ENCODE measurements at places on chromosomes 13 and 19. TPM values are rescaled to one million over a fixed set of nuclear protein-coding genes. Genes with fewer than 3 reads are reported as not detected.
A peak's percentile ranks its signal among the peaks of the same experiment; 100 is the strongest.

Gene NLRP5
- total RNA-seq, result not detected

Gene IGFL2
- not detected for total RNA-seq

Gene MCEMP1
- not detected for total RNA-seq

Gene MUC16
- 0.03 TPM for total RNA-seq

Gene FUT2
- not detected for total RNA-seq

Gene IL17D
- total RNA-seq, result not detected

Gene FAM124A
- 0.10 TPM for total RNA-seq

Gene LGALS14
- total RNA-seq, result not detected

Gene ZNF625
- total RNA-seq, result 2.7 TPM

GRCh38 chr19:5627395-5627904 lies 4.6 kb downstream of the SAFB start:
- H3K4me1 ChIP-seq, result peaks cover 72% of the 10 kb centered on the region
- no peak for DNase-seq

GRCh38 chr19:12886651-12886968 lies 391 bp downstream of the KLF1 start:
- no peak for DNase-seq
- H3K27me3 ChIP-seq, result no peaks in the 10 kb centered on the region
- peaks cover 5% of the 10 kb centered on the region for H3K36me3 ChIP-seq
- H3K27ac ChIP-seq, result no peak overlapping the region
- H3K4me1 ChIP-seq, result peaks cover 45% of the 10 kb centered on the region

- DNase-seq, result no peak
- peaks cover 10% of the 10 kb centered on the region for H3K4me1 ChIP-seq
- peaks cover 61% of the 10 kb centered on the region for H3K36me3 ChIP-seq
- no peak overlapping the region for H3K27ac ChIP-seq
- H3K4me3 ChIP-seq, result peak overlapping the region; percentile 31
These were observed 49.4 kb downstream of the KLF2 start for GRCh38 chr19:16373989-16374388.

DNA sequence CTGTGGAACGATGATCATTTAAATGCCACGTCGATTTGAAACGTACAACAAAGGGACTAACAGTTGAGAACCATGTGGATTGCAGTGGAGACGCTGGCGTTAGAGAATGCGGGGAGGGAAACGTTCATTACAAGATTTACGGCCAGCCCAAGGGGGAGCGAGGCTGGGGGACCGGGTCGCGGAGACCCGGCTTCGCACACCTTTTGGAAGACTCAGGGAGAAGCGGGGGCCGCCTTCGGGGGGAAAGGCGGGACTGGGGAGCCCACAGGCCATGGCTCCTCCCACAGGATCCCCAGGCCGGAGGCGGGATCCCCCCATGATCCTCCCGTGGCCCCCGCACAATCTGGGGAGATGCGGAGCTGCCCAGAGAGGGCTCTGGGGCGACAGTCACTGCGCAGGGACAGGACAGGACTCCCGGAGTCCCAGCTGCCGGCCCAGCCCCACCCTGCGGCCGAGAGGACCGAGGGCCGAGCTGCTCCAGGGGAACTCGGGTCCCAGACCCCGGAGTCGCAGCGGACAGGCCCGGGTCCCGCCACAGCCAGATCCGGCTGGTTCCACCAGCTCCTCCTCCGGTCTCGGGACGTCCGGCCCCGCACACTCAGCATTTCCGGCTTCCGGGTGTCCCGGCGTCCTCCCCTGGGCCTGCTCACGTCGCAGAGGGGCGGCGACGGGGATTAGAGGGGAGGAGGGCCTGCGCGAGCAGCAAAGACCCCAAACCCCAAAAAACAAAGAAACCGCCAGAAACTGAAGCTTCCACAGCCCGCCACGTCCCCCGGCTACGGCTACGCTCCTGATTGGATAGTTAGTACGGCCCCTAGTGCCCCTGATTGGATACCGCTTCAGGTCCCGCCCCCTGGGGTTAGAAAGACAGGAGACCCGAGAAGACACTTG lies 21.1 kb upstream of the OR10H1 start:
- no peaks in the 10 kb centered on the region for H3K27me3 ChIP-seq
- H3K4me1 ChIP-seq, result peaks cover 26% of the 10 kb centered on the region
- peak overlapping the region; percentile 99 for H3K27ac ChIP-seq
- no peaks in the 10 kb centered on the region for H3K36me3 ChIP-seq
- DNase-seq, result peak; percentile 96

DNA sequence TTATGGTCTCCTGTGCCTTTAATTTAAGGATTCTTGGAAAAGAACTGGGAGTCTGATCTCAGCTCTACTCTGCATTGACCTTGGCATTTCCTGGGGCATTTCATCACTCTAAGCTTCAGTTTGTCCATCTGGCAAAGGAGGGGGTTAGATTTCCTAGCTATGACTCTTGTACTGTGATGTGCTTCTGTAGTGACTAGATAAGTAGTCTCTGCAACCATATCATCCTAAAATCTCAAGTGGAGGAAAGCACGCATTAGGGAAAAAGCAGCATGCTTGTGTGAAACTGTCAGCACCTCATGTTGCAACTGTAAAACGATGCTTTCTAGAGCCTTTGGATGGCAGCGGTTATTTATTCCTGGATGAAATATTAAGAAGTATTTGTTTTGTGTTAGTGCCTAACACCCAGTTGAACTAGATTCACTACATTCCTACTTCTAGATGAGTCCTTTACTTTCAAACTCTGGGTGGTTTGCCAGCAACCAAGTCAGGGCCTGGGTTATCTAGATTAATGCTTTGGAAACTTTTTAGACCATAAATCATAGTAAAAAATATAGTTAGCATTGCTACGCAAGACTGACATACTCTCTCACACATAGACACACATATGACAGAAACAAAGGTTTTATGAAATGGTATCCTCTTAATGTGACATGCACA lies 6.8 kb downstream of the WDFY2 start:
- no peak for DNase-seq
- H3K27ac ChIP-seq, result no peak overlapping the region
- H3K4me3 ChIP-seq, result no peak overlapping the region
- H3K4me1 ChIP-seq, result peaks cover 44% of the 10 kb centered on the region
- no peaks in the 10 kb centered on the region for H3K27me3 ChIP-seq
- peaks cover 20% of the 10 kb centered on the region for H3K36me3 ChIP-seq

DNA sequence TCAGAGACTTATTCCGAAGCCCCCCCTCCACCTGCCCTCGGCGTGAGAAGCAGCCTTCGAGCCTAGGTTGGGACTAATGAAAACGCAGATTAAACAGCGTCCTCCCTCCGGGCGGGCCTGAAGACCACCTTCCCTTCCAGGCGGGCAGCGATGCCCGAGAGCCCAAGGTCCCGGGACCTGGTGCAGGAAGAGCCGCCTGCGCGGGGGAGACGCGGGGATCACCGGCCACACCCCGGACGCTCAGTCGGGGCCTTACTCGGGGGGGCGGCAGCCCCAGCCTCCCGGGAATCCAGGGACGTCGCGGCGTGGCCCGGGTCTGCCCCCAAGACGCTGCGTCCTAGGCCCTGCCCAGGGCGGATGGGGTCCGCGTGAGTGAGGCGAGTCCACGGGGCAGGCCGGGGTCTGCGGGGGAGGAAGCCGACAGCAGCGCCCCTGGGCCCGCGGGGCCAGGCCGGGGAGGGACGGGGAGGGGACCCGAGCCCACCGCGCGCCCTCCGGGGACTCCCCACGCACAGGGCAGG lies 33.3 kb upstream of the SPACA7 start:
- H3K27ac ChIP-seq, result no peak overlapping the region
- no peaks in the 10 kb centered on the region for H3K4me1 ChIP-seq
- H3K27me3 ChIP-seq, result peaks cover 28% of the 10 kb centered on the region
- DNase-seq, result no peak
- no peak overlapping the region for H3K4me3 ChIP-seq

GRCh38 chr19:31600731-31601295 lies 251.6 kb upstream of the TSHZ3 start:
- no peaks in the 10 kb centered on the region for H3K4me1 ChIP-seq
- H3K36me3 ChIP-seq, result no peaks in the 10 kb centered on the region
- H3K27ac ChIP-seq, result no peak overlapping the region
- no peaks in the 10 kb centered on the region for H3K27me3 ChIP-seq

DNA sequence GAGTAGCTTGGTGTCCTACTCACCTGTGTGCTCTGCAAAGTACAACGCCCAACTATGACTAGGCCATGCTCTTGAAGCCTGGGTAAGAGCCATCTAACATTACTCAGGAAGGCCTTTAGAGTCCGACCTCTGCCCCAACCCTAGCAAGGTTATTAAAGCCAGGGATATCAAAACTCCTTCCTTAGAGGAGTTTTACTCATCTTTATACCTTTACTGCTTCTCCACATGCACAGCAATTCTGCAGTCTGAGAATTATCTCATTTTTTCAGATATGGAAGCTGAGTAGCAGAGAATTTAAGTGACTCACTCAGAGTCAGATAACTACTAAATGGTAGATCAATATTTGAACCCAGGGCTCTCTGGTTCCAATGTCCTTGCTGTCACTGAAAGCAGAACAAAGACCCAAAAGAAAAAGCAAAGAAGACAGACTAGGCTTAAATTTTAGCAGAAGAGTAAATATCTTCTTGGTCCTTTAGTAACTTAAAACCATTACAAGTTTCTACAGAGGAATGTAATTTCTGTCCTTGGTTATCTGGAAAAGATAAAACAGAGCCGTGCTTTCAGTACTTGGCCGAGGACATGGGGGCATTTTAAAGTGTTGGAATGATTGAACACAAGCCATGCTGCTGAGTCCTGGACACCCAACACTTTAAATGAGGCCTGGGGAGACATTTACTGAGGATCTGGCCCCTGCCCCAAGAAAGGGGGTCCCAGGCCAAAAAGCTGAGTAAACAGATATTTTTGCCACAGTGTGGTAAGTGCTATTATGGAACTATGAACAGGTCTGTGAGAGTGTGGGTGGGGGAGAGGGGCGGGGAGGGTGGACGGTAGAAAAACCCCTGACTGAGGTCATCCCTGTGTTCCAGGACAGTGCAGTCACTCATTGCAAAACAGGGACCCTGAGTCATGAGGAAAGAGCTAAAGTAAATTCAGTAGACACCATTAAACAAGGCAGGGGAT lies 18.4 kb upstream of the KPNA3 start:
- no peaks in the 10 kb centered on the region for H3K36me3 ChIP-seq
- no peak overlapping the region for H3K4me3 ChIP-seq
- no peak for DNase-seq
- no peaks in the 10 kb centered on the region for H3K4me1 ChIP-seq
- no peak overlapping the region for H3K27ac ChIP-seq

DNA sequence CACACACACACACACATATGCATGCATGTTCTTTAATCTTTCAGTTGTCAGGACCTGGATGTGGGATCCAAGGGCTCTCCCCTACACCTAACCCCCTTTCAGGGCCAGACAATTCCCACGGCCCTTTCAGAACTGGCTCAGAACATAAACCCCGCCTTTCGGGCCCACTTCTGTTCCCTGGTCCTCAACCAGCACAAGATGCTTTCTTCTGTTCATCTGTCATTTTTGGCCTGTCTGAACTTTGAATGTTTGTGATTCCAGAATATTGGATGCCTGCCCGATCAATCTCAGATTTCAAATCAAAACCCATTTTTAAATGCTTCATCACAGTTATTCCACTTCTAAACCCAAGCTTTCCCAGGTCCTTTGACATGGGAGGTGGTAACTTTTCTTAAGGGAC lies 167.3 kb downstream of the USP12 start:
- no peak overlapping the region for H3K4me3 ChIP-seq
- H3K27ac ChIP-seq, result no peak overlapping the region
- peaks cover 3% of the 10 kb centered on the region for H3K4me1 ChIP-seq
- peaks cover 44% of the 10 kb centered on the region for H3K27me3 ChIP-seq

- no peak for DNase-seq
- peaks cover 16% of the 10 kb centered on the region for H3K36me3 ChIP-seq
- H3K27ac ChIP-seq, result no peak overlapping the region
- no peak overlapping the region for H3K4me3 ChIP-seq
- no peaks in the 10 kb centered on the region for H3K4me1 ChIP-seq
- no peaks in the 10 kb centered on the region for H3K27me3 ChIP-seq
These were observed 18.0 kb downstream of the GTF2F2 start for GRCh38 chr13:45138282-45138681.

GRCh38 chr19:16180611-16181010 lies 4.6 kb upstream of the FAM32A start:
- peaks cover 5% of the 10 kb centered on the region for H3K36me3 ChIP-seq
- H3K27ac ChIP-seq, result no peak overlapping the region
- H3K27me3 ChIP-seq, result peaks cover 5% of the 10 kb centered on the region
- H3K4me3 ChIP-seq, result no peak overlapping the region
- no peak for DNase-seq

DNA sequence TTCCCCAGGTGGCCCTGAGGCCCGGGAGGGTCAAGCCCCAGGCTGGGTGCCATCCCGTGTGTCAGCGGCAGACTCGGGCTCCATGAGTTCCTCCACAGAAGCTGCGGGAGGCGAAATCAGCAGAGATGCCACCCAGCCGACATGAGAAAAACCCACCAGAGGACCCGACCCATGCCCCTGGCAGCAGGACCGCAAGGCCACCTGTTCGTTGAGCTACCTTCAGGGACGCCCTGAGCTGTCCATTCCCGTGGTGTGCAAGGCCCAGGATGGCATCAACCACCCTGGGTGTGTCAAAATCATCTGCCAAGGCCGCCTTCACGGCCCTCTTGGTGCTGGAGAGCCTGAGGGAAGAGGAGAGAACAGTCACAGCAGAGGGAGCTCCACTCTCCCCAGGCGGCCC lies 30.4 kb downstream of the NAXD start:
- no peaks in the 10 kb centered on the region for H3K27me3 ChIP-seq
- peaks cover 24% of the 10 kb centered on the region for H3K36me3 ChIP-seq
- no peak for DNase-seq
- H3K4me3 ChIP-seq, result no peak overlapping the region
- H3K4me1 ChIP-seq, result peaks cover 3% of the 10 kb centered on the region

DNA sequence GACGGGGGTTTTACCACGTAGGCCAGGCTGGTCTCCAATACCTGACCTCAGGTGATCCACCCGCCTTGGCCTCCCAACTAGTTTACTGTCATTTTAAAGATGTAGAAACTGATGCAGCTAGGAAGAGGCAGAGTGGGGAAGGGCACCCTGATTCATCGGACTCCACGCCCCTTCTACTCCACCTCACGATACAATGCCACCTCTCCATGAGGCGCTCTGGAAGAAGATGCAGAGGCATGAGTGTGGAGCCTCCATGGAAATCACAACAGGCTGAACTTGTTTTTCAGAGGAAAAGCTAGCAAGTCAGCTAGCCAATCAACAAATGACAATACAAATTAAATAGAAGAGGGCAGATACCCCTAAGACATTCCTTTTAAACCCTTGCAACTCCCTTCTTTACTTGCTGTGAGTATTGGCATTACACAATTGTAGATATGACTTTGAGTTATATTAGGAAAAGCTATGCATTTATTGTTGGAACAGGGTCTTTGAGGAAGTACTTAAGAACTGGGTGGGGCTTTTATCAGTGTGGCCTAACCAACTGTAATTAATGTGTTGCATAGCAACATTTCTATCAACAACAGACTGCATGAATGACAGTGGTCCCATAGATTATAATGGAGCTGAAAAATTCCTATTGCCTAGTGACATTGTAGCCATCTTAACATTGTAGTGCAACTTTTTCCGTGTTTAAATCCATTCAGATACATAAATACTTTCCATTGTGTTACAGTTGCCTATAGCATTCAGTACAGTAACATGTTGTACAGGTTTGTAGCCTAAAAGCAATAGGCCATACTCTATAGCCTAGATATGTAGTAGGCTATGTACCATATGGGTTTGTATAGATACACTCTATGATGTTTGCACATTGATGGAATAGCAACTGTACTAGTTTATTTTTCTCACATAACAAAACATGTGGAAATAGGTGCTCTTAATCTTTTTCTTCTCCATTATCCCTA lies 17.6 kb downstream of the WDFY2 start:
- no peak for DNase-seq
- H3K4me1 ChIP-seq, result peaks cover 11% of the 10 kb centered on the region
- H3K27me3 ChIP-seq, result no peaks in the 10 kb centered on the region
- no peak overlapping the region for H3K4me3 ChIP-seq
- H3K27ac ChIP-seq, result no peak overlapping the region
- peaks cover 10% of the 10 kb centered on the region for H3K36me3 ChIP-seq

- no peaks in the 10 kb centered on the region for H3K4me1 ChIP-seq
- H3K27ac ChIP-seq, result no peak overlapping the region
- no peaks in the 10 kb centered on the region for H3K36me3 ChIP-seq
These were observed 21.9 kb downstream of the COMP start for GRCh38 chr19:18768997-18769891.
